ENCODE measurements at places on chromosomes 4 and X.

DNA sequence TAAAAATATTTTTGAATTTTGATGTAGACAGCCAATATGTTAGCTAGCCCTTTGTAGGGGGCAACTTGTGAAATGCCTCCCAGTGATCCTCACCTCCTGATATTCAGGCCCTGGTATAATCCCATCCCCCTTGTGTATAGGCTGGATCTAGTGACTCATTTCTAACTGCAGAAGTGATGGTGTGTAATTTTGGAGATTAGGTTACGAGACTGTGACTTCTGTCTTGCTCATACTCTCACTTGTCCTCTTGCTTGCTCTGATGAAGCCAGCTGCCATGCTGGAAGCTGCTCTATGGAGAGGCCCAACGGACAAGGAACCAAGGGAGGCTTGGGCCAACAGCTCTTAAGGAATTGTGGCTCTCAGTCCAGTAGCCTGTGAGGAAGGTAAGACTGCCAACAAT is 61.7 kb downstream of the GPR82 start:
- DNase-seq: no peak

- no peak for DNase-seq
Measured at GRCh38 chr4:173237152-173237551, 68.5 kb downstream of the GALNT7 start.

DNA sequence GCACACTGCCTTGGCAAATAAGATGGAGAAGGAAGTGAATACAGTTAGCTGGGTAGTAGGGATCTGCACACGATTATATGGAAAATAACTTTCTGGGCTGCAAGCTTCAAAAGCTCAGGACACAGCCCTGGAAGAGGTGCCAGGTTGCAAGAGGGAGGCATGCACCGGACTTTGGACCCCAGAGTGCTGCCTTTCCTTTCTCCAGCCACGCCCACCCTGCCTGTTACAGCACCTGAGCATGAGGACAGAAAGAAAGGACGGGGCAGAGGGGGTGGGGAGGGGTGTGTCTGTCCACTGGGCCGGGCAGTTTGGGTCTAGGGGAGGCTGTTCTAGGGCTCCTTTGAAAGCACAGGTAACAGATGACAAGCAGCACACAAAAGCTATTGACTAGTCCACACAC is 152.8 kb downstream of the ENPP6 start:
- DNase-seq: no peak

GRCh38 chrX:41313419-41313818 is 20.5 kb upstream of the DDX3X start:
- no peak for DNase-seq

DNA sequence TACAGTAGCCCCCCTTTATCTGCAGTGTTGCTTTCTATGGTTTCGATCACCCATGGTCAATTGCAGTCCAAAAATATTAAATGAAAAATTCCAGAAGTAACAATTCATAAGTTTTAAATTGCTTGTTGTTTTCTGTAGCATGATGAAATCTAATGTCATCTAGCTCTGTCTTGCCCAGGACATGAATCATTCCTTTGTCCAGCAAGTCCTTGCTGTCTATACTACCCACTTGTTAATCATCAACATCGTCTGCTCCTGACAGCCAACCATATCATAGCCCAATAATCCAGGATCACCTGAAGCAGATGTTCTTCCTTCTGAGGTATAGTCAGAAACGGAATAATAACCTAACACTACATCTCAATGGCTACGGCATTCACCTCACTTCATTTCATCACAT is 79.8 kb downstream of the ADAMTS3 start:
- DNase-seq: no peak

GRCh38 chr4:52957835-52958631 is 95.9 kb downstream of the RASL11B start:
- DNase-seq: no peak

DNA sequence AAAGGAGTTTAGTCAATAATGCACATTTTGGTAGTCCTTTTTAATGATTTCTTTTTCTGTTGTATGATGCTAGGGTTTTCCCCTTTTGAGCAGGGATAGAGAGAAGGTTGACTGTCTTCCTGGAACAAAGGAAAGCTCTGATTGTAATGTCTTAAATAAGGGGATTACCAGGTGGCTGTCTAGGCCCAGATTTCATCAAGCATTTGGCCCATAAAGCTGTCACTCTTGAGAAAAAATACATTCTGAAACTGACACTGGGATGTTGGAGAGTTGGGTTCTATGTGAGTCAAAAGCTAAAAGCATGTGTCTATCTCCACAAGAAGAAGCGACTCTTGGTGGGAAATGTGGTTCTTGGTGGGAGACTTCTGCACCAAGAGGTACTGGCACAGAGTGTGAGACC is 26.4 kb downstream of the KIAA1210 start:
- DNase-seq: no peak

DNA sequence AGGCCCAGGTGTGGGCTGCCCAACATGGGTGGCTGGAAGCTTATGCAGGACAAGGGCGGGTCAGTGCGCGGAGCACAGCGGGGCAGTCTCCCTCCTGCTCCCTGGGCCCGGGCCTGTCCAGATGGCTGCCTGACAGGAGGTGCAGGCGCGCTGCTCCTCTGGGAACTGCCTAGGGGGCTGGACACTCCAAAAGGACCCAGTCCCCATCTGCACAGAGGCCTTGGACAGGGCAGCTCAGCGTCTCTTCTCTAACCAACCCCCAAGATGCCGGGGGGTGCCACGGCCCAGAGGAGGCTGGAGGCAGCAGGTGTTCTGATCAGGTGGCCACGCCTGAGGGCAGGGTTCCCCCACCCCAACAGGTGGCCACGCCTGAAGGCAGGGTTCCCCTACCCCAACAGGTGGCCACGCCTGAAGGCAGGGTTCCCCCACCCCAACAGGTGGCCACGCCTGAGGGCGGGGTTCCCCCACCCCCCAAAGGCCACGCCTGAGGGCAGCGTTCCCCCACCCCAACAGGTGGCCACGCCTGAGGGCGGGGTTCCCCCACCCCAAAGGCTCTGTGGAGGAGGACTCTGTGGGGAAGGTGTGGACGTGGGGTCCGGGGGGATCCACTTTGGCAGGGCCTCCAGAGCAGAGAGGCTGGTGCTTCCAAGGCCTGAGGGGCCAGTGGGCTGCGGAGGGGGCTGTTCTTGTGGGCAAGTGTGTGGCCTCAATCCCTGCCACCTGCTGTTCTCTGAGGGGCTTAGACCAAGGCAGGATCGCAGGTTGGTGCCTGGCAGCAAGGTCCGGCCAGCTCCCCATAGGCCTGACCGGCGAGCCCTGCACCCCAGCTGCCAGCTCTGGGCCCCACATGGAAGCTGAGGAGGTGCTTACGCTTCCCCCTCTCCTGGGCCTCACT is 36.1 kb downstream of the CPLX1 start:
- DNase-seq: no peak

- no peak for DNase-seq
Measured at GRCh38 chr4:150217192-150217591, 138.9 kb downstream of the DCLK2 start.

DNA sequence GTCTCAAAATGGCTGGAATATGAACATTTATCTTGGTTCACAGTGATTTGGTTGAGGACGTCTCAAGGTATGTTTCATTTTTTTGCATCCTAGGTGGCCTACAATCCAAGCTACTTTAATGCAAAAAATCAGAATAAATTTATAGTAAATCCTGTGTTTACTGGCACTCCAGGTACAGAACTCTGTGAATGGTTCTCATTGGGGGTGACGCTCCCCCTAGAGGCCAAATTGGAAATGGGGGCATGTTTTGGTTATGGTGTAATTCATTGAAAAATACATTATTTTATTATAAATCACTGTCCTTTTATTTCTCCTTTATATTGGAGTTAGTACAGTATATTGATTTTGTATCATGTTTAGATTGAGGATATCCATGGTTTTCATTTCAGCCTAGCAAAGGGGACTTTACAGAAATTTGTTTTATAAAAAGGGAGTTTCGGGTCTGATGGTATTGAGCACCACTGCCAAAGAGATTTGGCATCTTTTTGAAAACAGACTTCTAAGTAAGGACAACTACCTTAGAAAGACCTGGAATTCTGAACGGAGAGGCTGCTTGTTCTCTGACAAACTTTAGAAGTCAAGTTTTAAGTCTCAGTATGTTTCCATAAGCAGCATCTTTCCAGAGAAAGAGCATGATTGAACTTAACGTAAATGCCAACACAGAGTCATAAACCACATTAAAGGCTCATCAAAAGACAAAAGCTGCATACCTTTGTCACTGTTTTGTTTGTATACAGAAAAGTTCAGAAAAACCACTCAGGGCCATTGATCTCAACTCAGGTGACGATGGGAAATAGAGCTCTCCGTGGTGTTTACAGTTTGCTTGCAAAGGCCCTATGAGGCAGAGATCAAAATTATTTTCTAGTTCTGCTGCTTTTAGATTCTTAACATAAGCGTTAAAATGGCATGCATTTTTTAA is 19.4 kb downstream of the MTM1 start:
- DNase-seq: no peak

- no peak for DNase-seq
Measured at GRCh38 chrX:118115953-118116712, 477 bp downstream of the KLHL13 start.

DNA sequence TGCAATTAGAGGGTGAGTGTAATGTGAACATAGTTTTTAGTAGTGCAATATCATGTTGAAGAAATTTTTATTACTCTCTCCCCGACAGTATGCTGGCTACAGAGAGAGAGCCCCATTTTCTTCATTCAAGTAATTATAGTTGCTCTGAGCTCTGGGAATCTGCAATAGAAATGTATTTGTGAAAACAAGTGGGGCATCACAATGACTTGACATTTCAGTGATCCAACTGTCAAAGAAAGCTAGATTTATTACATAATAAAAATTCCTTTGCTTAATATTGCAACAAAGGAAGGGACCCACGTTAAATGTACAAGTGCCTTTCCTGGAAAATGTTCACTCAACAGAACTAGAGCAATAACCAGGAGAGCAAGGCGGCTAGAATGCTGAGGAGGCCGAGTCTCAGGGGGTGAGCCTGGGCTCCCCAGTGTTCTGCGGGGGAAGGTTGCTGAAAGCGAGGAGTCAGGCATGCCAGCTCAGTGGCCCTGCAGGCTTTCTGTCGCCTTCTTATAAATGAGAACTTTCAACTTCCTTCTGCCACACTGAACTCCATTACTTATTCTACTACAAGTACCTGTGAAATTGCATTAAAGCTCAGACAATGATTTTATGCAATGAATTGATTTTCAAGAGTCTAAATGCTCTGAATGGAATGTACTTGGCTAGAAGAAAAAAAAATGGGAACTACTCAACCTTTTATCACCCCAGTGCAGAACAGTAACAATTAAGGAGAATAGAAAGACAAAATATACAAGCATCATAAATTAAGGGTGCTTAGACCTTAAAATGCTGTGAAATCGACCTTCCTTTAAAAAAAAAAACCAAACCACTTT is 476.4 kb downstream of the AFF2 start:
- DNase-seq: no peak

DNA sequence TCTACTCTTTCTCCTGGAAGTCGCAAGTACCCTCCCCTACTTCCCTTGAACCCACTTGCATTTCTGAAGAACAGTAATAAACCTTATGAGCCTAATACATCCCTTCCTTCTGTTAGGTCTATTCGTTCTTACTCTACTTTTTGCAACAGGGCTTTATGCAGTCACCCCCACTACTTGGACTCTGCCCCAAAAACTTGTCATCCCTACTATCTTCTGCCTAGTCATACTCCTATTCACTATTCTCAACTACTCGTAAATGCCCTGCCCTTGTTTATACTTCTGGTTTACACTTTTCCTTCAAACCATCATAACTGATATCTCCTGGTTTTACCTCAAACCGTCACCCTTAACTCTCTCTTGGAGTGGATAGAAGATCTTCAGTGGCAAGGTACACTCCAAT is 55.2 kb upstream of the SLIT2 start:
- DNase-seq: no peak

DNA sequence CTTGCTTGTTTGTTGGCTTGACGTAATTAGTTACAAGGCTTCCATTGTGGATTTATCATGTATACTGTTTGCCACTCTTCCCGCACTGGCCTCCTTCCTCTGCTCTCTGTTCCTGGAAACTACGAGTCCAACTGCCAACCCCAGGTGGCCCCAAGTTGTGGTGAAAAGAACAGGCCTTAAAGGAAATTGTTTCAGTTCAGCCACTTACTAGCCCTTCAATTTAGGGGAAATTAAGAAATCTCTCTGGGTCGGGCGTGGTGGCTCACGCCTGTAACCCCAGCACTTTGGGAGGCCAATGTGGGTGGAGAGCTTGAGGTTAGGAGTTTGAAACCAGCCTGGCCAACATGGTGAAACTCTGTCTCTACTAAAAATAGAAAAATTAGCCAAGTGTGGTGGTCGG is 28.0 kb downstream of the RBM47 start:
- no peak for DNase-seq

DNA sequence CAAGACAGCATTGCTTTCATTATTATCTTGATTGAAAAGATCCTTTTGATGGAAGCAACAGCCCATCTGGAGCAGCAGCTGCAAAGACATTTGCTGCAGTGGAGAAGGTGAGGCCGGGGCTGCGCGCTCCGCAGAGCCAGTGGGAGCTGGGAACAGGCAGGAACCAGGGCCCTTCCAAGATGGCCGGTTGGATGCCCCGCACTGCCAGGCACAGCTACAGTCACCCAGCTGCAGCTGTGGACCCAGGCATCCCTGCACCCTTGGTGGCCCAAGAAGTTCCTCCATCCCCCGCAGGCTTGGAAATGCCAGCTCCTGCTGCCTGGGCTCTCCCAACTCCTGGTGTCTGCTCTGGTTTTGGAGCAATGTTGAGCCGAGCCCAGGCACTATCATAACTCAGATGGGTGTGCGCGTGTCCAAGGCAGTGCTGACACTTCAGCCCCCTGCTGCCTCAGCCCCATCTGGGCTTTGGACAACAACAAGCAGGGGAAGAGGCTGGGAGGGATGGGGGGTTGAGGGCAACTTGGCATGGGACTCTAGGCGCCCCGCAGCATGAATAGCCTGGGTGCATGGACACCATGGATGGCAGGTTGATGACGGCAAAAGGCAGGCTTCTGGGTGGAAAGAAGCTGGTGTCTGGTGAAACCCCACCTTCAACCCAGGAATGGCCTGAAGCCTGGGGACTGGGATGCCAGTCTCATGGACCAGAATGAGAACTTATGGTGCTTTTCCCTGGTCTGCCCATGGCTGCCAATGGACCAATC is 371.8 kb downstream of the FSTL5 start:
- no peak for DNase-seq

GRCh38 chr4:97585274-97585673 is 558.0 kb downstream of the STPG2 start:
- no peak for DNase-seq

DNA sequence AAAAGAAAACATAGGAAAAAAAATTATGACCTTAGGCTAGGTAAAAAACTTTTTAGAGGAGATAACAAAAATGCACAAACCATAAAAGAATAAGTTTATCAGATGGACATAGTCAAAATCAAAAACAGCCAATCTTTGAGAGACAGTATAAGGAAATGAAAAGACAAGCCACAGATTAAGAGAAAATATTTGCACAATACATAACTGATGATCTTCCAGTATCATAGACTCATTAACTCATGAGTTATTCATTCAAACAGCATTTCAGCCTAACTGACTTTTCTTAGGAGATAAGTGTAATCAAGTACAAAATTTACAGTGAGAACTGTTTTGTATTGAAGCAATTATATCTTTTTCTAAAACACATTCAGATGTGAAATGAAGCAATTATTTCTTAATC is 183.8 kb downstream of the FBXO8 start:
- DNase-seq: no peak
